NCI-H1436 treated with DMSO at 0.1 percent for 48 hours (cell line): ENCODE measurements at places on chromosomes 4 and X.

GRCh38 chrX:45447331-45447730 is 246.7 kb upstream of the DIPK2B start:
- no peak for DNase-seq

DNA sequence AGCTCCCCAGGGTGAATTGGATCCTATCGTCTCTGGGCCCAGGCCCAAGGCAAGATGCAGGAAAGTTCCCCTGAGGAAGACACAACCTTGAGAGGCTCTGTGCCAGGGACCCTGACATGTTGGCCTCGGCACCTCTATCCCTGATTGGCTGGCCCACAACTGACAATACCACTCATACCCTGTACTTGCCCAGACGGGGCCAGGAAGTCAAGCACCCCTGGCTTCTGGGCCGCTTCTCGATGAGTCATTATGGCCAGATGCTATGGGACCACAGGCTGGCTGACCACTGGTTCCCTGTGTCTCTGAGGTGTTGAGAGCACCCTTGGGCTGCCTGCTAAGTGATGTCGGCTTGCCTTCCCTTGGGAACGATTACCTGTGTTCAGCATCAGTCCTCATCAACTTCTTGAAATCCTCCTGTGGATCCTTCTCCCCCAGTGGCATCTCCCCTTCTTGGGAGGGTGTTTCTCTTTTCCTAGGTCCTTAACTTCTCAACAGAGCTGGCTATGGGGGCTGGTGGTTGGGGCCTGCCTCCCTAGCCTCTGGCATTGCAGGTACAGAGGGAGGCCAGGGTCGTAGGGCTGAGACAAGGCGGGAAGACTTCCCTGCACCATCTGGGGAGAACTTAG is 54.5 kb upstream of the MAMLD1 start:
- DNase-seq: no peak

GRCh38 chr4:116520886-116521285 is 564.5 kb downstream of the TRAM1L1 start:
- no peak for DNase-seq

DNA sequence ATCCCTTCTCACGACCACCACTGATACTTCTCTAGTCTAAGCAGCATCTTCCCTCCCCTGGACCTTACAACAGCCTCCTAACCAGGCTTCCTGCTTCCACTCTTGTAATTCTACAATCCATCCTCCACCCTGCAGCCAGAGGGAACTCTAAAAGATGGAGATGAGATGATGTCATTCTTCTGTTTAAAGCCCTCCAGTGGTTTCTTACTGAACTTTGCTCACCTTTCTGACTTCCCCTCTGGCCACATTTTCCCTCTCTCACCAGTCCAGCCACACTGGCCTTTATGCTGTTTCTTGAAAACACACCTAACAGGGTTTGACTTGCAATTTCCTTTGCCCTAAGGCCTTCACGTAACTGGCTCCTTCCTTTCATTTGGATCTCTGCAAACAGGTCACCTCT is 191.4 kb upstream of the NHS start:
- DNase-seq: no peak

DNA sequence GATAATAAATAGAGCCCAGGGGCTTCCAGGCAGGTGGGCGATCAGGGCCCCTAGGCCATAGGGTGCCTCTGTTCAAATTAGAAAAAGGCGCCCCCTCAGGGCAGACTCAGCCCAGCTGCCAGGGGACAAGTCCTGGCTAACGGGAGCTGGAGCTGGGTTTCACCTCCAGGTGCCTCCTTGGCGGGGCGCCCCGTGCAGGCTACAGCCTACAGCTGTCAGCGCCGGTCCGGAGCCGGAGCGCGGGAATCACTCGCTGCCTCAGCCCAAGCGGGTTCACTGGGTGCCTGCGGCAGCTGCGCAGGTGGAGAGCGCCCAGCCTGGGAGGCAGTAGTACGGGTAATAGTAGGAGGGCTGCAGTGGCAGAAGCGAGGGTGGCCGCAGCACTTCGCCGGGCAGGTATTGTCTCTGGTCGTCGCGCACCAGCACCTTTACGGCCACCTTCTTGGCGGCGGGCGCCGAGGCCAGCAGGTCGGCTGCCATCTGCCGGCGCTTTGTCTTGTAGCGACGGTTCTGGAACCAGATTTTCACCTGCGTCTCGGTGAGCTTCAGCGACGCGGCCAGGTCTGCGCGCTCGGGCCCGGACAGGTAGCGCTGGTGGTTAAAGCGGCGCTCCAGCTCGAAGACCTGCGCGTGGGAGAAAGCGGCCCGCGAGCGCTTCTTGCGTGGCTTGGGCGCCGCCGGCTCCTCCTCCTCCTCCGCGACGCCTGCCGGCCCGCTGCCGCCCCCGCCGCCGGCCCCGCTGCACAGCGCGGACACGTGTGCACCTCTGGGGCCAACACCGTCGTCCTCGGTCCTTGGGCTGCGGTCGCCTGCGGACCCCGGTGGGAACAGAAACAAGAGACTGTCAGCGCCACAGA is 2.4 kb downstream of the NKX3-2 start:
- DNase-seq: no peak

GRCh38 chrX:4484266-4484665 is 770.8 kb upstream of the PRKX start:
- no peak for DNase-seq

- DNase-seq: no peak
Measured at GRCh38 chr4:187090401-187090800, 366.7 kb upstream of the FAT1 start.

DNA sequence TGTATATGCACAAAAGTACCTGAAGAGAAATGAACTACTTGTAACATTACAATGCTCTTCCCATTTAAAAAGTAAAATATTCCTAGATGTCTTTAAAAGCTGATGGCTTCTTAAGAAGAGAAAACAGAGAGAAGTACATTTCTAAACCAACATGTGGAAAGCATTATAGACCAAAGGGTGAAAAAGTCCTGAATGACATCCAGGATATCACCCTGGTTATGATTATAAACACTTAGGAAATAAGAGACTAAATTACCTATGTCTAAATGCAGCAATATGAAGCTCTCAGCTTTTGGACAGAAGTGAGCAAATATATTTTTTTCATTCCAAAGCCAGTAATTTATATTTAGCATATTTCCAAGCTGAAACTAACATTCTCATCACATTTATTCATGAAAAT is 21.7 kb upstream of the EGFL6 start:
- DNase-seq: no peak

GRCh38 chr4:37970702-37971101 is 10.5 kb downstream of the PTTG2 start:
- no peak for DNase-seq

DNA sequence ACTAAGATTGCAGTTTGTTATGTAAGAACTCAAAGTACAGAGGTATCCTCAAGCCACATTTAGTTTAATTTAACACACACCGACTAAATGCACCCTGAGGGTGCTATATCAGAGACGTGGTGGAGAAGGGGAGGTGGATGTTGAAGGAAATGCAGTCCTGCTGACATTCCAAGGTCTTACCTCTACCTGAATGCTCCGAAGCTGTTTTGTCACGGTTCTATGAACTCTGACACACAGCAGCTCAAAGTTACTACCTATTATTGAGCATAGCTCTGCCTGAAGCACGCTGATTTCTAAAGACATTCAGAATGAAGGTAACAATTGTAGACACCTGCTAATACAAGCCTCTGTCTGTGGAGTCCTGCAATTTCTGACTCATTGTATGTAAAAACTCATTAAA is 6.7 kb downstream of the CC2D2A start:
- DNase-seq: no peak

- no peak for DNase-seq
Measured at GRCh38 chr4:156146571-156146970, 192.9 kb upstream of the CTSO start.

- DNase-seq: no peak
Measured at GRCh38 chr4:8599657-8600056, 7.1 kb downstream of the CPZ start.

DNA sequence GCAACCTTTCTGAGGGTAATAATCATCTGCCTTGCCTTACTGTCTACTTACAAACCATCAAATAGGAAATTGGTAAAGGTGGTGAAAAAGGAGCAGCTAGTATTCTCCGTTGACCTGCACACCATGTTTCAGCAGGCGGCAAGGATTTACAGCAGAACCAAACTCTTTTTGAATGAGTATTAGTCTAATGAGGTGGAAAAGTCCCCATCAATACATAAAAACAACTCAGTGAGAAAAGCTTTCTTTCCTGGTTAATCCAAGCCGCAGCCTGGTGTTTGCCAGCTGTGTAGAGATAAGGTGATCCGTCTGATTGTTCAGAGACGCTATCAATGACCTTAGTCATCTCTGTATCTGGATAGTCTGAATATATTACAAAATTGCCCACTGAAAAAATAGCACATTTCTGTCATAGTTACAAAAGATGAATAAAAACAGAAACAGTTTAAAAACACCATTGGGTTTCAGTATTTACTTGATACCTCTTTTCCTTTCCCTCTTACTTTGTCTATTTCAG is 110.4 kb upstream of the TBC1D9 start:
- DNase-seq: no peak

- no peak for DNase-seq
Measured at GRCh38 chrX:8048466-8048865, 121.3 kb upstream of the PNPLA4 start.

DNA sequence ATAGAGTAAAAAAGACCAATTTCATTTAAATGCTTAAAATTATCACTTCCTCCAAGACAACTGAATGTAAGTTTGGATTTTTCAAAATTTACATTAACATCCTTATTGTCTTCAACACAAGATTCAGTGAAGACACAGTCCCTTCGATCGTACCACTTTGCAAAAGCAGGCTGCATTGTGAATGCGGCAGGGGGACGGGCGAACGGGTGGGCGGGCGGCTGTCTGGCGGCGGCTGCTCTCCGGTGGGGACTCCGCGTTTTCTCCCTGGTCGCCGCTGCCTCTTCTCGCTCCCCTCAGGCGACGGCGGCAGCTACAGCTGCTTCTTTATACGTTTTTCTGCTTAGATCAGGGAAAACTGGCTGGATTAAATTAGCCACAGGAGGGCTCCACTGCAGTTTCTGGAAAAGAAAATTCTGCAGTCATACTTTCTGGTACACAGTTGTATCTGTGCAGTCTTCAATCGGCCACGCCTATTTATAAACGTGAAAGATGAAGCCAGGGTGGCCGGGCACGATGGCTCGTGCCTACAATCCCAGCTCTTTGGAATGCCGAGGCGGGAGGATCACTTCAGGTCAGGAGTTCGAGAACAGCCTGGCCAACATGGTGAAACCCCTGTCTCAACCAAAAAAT is 33.9 kb upstream of the HPF1 start:
- no peak for DNase-seq

- DNase-seq: no peak
Measured at GRCh38 chr4:39950861-39951481, 26.7 kb downstream of the PDS5A start.

GRCh38 chrX:100643212-100643611 is 787 bp upstream of the SRPX2 start:
- no peak for DNase-seq

- DNase-seq: no peak
Measured at GRCh38 chr4:77728420-77728819, 90.7 kb downstream of the CNOT6L start.

DNA sequence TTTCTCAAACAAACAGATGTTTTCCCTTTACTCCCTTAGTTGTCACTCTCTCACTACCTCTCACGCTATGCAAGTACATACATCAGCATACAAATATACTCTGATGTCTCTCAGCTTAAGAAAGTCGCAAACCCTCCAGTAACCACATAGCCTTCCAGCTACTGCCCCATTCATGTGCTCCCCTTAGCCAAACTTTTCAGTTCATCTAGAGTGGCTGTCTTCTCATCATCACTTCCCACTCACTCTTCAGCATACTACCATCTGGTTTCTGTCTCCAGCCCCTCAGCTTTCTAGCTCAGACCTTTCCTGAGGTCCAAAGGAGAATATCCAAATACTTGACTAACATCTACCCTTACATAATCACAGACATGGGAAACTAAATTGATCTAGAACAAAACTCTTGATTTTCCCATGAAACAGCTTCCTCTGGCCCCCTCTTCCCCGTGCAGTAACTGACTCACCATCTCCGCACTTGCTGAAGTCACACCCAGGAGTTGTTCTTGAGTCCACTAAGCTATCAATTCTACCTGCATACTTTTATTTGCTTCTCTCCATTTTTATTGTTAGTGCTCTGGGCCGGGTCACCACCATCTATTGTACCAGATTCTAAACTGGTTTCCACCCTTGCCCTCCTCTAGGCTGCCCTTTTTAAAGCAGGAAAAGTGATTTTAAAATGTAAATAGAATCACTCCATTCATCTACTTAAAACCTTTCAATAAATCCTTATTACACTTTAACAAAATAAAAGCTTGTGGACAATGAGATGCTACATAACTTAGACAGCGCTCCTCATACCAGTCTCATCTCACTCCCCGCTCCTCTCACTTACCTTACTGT is 57.2 kb downstream of the CASP6 start:
- no peak for DNase-seq

DNA sequence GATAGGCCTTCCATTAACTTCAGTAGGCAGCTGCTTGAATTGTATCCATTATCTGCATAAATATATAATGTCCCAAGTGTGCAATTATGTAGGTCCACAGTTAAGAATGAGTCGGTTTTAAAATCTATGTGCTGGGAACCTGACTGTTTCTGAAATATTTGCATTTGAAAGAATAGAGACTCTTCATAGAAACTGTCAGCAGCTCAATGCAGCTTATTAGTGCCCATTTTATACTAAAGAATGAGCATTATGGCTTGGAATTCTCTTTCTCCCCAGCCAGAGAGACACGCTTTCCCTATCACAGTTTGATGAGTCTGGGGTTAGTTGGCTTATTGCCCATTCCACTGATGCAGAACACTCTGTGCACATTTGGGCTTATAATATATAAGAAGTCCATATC is 202.0 kb upstream of the PCDH7 start:
- no peak for DNase-seq

DNA sequence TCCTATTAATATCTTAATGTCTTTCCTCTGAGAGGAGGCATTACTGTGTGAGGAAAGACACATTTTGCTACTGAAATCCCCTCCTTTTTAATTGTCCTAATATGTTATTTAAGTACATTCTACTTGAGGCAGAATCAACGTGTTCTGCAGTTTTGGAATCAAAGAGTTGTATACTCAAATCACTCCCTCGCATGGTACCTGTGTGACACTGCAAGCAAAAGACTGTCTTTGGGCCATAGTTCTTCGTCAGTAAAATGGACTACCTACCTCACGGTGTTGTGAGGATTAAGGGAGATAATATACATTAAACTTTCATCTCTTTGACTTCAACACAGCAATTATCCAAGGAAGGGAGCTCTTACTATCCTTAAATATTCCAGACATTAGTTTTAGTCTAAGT is 61.5 kb downstream of the TIGD2 start:
- DNase-seq: no peak
